ENCODE measurements at places on chromosomes 5 and 9.

DNA sequence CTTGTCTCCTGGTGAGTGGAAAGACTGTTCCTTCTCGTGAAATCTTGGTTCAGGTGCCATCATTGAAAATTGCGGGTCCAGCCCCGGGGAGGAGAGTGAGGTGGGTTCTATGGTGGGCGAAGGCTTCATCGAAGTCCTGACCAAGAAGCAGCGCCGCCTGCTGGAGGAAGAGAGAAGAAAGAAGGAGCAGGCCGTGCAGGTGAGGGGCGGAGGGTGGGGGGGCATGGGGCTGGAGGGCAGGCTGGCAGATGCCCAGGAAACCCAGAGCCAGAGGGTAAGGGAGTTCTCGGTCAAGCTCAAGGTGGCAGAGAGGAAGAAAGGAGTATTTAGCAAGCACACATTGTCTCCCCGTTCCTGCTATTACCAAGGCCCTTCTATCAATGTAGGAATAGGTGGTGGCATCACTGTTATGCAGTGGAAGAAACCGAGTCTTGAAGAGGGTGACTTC, 24.3 kb upstream of the POMT1 start:
- peak; percentile 14 for DNase-seq

DNA sequence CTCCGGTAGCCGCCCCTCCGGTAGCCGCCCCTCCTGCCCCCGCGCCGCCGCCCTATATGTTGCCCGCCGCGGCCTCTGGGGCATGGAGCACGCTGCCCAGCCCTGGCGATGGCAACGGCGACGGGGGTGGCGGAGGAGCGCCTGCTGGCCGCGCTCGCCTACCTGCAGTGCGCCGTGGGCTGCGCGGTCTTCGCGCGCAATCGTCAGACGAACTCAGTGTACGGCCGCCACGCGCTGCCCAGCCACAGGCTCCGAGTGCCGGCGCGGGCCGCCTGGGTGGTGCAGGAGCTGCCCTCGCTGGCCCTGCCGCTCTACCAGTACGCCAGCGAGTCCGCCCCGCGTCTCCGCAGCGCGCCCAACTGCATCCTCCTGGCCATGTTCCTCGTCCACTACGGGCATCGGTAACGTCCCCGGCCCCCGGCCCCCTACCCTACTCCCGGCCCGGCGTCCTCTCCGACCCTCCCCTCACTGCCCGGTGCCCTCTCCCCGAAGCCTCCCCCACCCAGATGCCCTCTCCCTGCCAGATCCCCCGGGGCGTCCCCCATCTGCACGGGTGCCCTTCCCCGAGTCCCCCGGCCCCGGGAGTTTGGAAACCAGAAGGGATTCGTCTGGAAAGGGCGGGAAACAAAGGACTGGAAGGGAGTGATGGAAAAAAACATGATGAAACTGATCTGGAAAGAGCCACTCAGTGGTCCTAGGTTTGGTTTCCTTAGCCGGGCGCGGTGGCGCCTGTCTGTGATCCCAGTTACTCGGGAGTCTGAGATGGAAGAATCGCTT, 417 bp downstream of the SRD5A1 start:
- no peak for DNase-seq

DNA sequence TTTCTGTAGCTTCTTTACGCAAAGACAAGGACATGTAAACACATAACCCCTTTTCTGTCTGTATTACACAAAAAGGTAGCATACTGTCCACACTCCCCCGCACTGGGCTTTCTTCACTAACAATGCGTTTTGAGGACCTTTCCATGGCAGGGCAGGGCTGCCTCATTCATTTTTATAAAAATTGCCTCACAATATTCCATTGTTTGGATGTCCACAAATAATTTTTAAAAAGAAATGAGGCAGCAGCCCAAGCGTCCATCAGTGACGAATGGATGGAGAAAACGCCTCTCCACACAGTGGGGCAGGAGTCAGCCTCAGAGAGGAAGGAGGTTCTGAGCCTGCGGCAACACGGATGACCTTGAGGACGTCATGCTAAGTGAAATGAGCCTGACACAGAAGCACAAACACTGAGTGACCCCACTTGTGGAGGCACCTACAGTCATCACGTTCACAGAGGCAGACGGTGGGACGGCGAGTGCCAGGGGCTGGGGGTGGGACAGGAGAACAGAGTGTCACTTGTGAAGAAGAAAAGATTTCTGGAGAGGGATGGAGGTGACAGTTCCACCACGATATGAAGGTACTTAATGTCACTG, 67.8 kb downstream of the RASGEF1C start:
- DNase-seq = no peak

DNA sequence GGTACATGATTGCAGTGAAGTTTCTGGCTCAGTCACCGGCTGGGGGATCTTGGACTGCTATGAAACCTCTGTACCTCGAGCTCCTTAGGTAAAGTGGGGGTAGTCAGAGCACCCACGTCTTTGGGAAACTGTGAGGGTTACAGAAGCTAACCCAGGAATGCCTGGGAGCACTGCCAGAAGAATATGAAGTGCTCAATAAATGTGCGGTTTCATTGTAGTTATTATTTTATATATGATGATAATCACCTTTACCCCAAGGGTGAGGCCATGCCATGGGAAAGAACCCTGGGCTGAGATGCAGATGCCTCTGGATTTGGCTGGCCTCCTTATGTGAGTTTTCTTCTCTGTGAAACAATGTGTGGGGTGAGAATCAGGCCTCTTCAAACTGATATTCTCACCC, 3.7 kb downstream of the NPR3 start:
- no peak for DNase-seq

- DNase-seq = no peak
These were observed 10.3 kb downstream of the SEMA6A start for GRCh38 chr5:116564312-116564711.

- no peak for DNase-seq
These were observed 483.7 kb downstream of the RAB3C start for GRCh38 chr5:59066367-59067163.

GRCh38 chr5:169071-169727, 22.1 kb upstream of the LRRC14B start:
- no peak for DNase-seq

DNA sequence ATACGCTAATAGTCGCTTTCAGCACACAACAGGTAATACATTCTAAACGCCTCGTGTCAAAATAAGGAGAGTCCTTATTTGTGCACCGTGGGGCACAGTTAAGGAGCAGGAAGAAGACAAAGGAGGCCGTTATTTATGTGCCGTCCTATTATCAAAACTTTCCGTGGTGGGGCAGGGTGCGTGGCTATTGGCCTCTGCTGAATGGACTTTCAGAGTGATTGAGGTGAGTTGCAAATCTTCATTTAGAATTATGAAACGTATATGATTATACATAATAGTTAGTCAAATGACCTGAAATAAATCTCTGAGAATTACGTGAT, 833 bp downstream of the C5orf24 start:
- no peak for DNase-seq

DNA sequence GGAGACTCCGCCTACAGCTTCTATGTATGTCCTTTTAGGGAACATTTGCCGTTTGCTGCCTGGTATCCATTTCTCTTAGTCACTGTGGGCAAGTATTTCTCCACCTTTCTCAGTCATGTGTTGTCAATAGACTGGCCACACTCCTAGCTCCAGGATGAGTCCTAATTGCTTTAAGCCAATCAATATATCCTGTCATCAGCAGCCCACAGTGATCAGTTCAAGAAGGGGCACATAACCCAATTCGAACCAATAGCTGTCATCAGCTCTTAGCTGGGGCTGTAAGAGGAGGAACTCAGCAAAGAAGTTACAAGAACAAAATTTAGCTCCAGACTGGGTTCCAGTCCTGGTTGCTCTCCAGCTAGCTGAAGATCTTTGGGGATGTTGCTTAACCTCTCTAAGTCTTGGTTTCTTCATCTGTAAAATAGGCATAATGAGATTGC, 70.7 kb upstream of the MAN2A1 start:
- no peak for DNase-seq

GRCh38 chr9:117779760-117780159, 75.6 kb downstream of the TLR4 start:
- no peak for DNase-seq

DNA sequence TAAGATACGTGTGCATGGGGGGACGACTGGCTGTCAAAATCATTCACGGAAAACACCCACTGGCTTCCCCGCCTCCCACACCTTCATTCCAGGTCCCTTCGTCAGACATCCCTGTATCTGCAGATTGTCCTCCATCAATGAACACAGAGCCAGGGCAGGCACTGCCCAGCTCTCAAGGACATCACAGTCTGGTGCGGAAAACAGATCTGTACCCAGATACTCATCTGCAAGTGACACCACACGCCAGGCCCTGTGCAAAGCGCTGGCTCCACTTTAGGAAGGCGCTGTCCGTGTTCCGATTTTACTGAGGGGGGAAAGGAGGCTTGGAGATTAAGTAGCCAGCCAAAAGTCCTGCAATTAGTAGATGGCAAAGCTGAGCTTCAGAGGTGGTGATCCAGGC, 72.3 kb downstream of the OLFM1 start:
- no peak for DNase-seq

- no peak for DNase-seq
These were observed 367.1 kb upstream of the PDE4D start for GRCh38 chr5:60260658-60261057.

DNA sequence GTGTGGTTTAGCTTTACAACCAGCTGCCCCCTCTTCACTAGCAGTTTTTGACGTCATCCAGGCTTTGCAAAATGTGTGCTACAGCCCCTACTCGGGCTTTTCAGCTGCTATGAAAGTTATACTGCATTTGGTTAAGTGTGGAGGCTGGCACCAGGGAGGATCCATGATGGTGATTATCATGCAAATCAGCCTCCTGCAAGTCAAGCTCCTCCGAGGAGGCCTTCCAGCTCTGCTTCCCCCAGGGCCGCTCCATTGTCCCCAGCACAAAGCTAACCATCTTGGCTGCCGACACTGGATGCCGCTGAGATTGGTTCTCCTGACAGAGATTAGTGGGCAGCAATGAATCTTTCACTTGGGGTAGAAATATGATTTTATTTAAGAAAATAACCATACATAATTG, 159.6 kb downstream of the NR2F1-AS1 start:
- DNase-seq = no peak

- DNase-seq = no peak
These were observed 3.1 kb downstream of the ANXA2R start for GRCh38 chr5:43036856-43037635.

DNA sequence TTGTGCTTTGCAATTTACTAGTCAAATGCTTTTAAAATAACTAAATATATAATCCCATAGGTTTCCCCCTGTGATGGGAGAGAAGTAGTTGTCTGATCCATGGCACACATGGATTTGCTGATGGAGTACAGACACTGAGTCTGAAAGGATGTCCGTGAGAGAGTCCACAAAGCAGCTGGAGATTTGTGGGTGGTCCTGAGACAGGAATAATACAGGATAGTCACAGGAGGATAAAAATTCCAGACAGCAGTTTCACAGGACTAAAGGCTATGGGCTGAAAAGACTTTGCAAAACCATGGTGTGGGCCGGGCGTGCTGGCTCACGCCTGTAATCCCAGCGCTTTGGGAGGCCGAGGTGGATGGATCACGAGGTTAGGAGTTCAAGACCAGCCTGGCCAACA, 58.7 kb upstream of the ZFR start:
- DNase-seq = no peak

DNA sequence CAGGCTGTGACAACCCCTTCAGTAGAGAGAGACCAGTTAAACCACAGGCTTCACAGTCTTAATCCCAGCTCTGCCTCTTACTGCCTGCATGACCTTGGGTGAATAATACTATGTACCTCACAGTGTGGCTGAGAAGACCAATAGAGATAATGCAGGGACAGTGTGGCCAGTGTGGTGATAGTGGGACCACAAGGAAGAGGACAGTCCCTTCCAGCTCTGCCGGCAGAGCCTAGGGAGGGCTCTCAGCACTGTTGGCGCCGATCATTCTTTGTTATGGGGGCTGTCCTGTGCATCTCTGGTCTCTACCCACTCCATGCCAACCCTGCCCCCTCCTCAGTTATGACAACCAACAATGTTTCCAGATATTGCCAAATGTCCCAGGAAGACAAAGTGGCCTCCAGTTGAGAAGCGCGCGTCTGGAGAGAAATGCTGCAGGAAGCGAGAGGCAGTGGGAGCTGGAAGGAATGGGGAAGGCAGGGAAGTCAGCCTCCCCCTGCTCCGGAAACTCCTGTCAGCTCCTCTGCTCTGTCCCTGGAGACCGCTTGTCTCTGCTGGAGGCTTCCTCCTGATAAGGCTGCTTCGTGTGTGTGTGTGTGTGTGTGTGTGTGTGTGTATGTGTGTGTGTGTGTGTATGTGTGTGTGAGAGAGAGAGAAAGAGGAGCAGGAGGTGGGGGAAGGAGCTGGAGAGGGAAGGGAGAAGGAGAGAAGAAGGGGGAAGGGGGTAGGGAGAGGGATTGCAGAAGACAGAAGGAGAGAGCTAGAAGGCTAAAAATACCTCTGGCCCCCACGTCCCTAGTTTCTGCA, 31.8 kb upstream of the FABP6 start:
- no peak for DNase-seq

- no peak for DNase-seq
These were observed 168.1 kb downstream of the EFNA5 start for GRCh38 chr5:107502676-107503060.

DNA sequence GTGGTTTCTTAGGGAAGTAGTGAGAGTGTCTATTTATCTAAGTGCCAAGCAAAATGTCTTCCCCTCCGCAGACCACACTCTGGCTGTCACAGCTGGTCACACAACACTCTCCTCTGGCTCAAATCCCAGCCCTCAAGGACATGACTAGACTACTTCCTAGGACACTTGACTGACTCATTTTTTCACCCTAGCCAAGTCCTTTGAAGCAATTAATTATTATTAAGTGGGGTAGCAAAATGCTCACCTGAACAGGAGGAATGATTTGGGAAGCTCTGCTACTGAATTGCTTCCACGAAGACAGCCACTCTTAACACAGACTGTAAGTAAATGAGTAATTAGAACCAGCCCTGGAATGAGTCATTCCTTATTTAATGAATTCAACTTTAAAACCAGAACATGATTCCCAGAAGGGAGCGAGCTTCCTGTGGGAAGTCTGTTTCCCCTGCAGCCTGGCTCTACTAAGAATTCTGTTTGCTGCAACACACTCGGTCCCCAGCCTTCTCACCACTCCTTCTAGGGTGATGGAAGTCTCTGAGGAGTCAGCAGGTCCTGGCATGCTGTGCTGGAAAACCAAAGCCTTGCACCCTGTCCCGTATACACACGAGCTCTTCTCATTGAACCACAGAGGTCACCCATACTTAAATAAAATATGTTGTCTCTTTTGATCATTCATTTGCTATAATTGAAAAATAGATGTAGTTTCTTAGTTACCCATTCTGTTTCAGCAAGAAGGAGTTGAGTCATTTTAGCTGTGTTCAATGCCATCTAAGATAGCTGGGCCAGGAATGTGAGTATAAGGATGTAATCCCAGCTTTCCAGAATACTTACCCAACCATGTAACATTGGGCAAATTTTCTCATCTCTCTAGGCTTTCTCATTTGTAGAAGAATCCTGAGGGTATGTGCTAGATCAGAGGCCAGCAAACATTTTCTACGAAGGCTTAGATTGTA, 218.6 kb upstream of the RASEF start:
- no peak for DNase-seq
